Kasumi-1 (cell line): ENCODE measurements at places on chromosomes 7 and 10.

- DNase-seq: peak; percentile 86
Observed at GRCh38 chr10:81019029-81019890, 481.6 kb downstream of the SH2D4B start.

DNA sequence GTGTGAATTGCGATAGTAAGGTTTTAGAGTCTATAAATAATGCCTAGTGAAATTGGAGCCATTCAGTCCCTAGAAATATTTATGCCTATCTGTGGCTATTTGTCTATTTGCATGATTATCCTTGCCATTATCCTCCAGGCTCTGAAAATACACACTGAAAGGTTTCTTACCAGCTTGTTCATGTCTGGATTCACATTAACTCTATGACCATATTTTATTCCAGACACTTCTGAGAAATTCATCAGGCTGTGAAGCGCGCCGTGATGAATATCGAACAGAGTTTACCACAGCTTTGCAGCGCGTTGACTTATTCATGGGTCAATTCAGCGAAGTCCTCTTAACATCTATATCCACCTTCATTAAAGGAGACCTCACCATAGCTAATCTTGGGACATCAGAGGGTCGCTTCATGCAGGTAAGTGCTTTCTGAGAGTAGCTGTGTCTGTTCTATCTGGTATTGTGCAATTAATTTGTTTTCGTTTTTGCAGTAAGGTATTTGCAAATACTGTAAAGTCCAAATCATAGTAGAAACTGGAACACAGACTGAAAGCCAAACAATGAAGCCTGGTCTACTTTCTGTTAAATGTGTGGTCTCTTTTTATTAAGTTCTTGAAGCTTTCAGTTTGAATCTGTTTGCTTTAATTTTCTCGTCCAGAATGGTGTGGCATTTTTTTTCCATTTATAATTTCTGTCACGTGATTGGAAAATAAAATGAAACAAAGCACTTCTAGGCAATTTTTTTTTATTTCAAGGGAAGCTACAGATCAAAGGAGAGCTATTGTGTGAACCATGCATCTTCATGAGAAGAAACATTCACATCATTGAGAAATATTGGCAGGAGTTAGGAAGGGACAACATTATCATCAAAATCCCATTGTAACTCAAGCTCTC lies 59.7 kb downstream of the MET start:
- DNase-seq: no peak

- DNase-seq: no peak
Observed at GRCh38 chr10:118610577-118610976, 15.1 kb upstream of the PRLHR start.

- no peak for DNase-seq
Observed at GRCh38 chr10:130924138-130924819, 387.2 kb downstream of the TCERG1L start.

GRCh38 chr7:132402096-132402495 lies 174.2 kb downstream of the PLXNA4 start:
- DNase-seq: no peak

- no peak for DNase-seq
Observed at GRCh38 chr7:4144172-4144701, 537.9 kb upstream of the FOXK1 start.

- no peak for DNase-seq
Observed at GRCh38 chr7:55439627-55440026, 74.5 kb downstream of the LANCL2 start.

GRCh38 chr7:158508802-158509385 lies 78.7 kb downstream of the PTPRN2 start:
- peak; percentile 3 for DNase-seq

GRCh38 chr10:7915923-7916536 lies 97.7 kb downstream of the TAF3 start:
- no peak for DNase-seq

- DNase-seq: peak; percentile 72
Observed at GRCh38 chr10:92268748-92269147, 22.1 kb downstream of the CPEB3 start.

- no peak for DNase-seq
Observed at GRCh38 chr10:100570506-100570905, 34.8 kb downstream of the HIF1AN start.

DNA sequence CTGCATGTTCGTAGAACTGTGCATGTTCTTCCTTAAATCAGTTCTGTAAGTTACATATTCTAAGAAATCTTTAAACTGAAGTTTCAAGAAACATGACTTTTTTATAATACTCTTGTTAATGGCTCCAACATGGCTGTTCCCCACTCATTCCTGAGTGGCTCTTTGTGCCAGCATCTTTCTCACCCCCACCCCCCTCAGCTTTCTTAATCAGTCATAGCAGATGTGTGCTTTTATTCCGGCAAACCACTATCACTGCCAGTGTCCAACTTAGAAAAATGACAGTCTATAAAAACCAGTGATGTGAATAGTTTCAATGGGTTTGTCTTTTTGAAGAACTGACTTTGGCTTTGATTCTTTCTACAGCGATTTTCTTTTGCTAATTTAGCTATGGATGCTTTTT lies 37.6 kb downstream of the PITRM1 start:
- DNase-seq: no peak

DNA sequence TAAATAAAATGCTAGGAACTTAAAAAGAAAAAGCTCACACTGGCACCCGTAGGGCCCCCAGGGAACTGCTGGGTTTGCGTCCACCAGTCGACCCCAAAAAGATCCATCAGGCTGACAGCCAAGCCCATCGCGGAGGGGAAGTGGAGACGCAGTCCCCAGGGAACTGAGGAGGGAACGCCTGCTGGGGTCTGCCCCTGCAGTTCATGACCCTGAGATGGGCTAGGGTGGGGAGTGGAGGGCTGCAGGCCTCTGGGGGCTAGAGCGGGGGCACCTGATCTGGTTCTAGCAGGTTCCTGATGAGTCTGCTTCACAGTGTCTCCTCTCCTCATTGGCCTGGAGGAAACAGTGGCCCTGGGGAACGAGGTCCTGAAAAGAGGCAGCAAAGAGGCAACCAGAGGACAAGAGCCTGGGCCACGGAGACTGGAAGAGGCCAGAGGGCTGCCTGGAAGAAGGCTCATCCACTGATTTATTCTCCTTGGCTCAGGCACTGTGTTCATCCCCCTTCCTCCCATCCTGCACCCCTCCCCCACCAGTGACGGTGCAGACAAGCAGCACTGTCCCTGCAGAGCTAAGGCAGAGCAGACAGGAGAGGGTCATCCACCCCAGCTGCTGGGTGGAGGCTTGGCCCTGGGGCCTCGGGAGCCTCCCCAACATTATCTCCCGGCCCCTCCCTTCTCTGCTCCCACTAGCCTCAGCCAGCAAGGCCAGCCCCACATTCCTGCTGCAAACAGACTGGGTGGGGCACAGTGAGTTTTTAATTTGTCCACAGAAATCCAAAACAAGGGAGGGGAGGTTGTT lies 24.7 kb upstream of the HSPA12A start:
- no peak for DNase-seq

GRCh38 chr7:32893207-32893524 lies 1.6 kb upstream of the KBTBD2 start:
- DNase-seq: no peak

- no peak for DNase-seq
Observed at GRCh38 chr10:108392286-108392685, 1227.8 kb upstream of the SORCS1 start.

DNA sequence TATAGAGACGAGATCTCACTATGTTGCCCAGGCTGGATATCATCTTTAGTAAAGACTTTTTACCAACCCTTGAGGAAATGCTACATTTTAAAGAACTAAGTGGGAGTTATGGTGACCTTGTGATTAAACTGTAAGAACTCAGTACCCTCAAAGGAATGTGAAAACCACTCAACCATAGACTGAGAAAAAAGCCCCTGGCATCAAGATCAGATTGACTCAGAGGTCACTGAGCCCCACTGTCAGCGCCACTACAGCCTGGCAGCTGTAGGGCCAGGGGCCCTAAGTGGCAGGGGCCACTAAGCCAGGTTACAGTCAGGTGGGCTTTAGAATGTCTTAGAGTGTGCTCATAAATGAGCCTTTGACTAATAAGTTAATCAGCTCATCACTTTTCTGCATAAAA lies 55.9 kb downstream of the APBB1IP start:
- DNase-seq: no peak

DNA sequence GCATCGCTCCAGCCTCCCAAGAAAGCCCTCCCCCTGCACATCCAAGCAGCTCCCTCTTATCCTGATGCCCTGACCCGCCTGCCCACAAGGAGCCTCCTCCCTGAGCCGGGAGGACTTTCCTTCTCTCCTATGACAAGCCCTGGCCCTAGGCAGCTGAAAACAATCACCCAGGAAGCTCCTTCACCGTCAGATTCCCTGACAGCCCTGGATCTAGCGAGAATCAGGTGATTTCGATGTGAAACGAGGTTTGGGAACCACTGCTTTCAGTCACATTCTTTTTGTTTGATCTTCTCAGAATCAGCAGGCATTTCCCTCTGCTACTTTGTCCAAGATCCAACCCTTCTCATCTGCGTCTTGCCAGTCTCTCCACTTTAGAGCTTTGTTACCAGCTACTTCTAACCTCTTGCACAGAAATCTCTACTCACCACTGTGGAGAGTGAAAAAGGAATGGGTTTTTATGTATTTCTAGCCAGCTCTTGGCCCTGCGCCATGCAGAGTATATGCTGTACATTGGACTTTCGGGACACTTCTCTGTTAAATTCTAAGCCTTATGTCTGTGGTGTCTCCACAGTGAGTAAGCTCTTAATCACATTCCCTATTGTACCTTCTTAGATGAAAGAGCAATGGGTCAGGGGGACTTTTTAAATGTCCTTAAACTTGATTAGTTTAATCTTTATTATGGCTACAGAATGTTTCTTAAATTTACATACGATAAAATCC lies 253.2 kb upstream of the C7orf33 start:
- DNase-seq: no peak

DNA sequence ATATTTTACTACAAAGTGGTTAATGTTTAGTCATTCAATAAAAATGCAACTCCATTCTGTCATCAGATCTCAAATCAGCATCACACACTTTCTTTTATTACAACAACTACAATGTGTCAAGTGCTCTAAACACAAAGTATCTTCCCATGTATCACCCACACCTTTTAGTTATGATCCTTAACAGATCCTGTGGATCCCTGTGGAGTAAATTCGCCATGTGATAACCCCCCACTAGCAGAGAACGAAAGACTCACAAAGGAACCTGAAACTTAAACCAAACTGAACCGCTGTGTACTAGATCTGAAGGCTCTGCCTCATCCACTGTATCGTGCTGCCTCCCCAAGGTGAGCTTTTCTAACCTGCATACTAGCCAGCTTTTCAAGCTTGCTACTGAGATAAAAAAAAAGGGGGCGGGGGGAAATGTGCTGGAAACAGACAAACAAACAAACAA lies 1.7 kb downstream of the DPY19L1 start:
- DNase-seq: no peak

DNA sequence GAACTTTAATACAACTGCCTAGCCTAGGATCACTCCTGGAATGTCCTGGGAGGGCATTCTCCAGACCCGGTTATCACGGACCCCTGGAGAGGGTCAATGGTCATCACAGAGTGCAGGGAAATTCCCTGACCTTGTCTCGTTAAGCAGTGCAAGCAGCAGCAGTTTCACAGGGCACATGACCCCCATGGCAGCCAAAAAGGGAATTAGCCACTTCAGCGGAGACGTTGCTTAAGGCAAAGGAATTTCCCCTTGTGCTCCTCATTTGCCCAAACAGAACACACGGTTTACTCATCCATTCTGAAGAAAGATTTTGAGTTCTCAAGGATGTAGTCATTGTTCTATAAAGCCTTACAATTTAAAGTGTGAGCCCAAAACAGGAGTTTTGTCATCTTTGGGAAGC lies 260.3 kb downstream of the SNX13 start:
- no peak for DNase-seq

- no peak for DNase-seq
Observed at GRCh38 chr10:82814635-82815034, 939.6 kb downstream of the NRG3 start.
